ENCODE measurements at places on chromosomes 4 and X.

DNA sequence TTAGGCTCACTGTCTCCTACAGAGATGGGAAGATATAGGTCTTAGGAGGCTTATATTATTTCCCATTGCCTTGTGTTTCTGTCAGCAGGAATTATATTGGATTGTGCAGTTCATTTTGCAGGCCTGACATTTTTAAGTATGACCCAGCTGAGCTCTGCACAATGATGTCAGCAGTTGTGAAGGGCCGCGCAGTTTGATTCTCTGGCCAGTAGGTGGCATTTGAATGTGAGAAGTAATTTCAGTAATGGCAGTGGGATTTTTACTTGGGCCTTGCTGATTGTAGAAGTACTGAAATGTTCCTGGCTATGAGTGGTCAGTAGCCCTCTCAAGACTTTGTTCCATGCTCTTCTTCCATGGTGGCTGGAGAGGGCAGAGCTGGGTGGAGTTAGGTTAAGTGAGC is 247.2 kb upstream of the MTMR8 start:
- DNase-seq, result no peak

- DNase-seq, result no peak
These were observed 4.1 kb downstream of the RPL34 start for GRCh38 chr4:108624263-108625056.

GRCh38 chrX:153517423-153517822 is at the start of gene ATP2B3:
ATP2B3 (plus strand) TSS chrX:153517642; CDS start chrX:153536248, 18,606 bp downstream.
- DNase-seq, result no peak

- no peak for DNase-seq
These were observed 409.8 kb downstream of the STIM2 start for GRCh38 chr4:27270435-27270834.

DNA sequence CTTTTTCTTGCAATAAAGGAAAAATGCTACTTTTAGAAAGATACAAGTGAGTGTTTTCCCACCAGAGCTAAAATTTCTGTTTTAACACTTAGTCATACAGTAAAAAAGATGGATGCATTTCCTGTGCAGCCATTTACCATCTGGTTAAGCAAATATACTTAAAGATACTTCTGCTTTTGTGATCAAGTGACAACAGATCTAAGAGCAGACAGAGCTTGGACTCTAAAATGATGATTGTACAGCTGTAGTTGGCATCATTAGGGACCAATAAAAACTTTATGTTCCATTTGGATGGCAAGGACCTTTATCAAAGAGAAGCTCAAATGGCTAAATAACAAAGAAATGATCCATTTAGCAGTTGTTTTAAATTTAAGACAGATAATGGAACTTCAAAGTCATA is 270.8 kb downstream of the FSTL5 start:
- no peak for DNase-seq
